ENCODE measurements at places on chromosomes 3 and 15. TPM values are rescaled to one million over a fixed set of nuclear protein-coding genes. Genes with fewer than 3 reads are reported as not detected.

Gene PRR20G
- not detected for total RNA-seq

Gene PCSK6
- 33.8 TPM for total RNA-seq

- DNase-seq, result no peak
Measured at GRCh38 chr3:59406943-59407342, 357.1 kb upstream of the CFAP20DC start.

DNA sequence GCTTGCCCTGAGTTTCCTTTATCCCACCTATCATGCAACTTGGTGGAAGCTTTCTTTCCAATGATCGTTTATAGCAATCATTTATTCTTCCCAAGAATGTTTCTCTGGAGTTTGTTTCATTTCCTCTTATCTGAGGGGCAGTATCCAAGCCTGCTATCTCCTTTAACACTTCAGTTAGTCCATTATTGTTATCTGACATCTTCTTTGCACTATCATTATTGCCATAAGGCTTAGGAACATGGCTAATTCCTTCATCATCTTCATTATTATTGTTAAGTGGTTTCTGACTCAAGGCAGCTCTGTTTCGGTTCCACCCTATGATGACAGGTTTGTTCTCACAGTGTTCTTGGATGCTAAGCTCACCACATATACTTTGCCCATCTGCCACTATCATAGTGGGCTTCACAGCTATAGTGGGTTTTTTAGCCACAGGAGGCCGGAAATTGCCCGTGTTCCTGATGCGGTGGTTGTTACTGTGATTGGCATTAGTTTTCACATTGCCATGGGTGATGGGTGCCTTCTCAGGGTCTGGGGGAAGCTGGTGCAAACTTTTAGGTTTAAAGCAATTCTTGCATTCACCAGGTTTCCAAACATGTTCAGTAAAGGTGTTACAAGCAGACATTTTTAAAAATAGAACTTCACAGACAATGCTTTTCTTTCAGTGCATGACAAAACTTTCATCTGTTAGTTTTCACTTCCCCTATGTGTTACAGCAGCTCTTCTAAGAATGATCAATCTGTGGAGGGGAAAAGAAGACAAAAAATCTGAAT lies 110.6 kb upstream of the TSPAN3 start:
- no peak for DNase-seq

Gene LRRC31
- total RNA-seq, result not detected

Gene XYLB
- total RNA-seq, result 0.57 TPM

DNA sequence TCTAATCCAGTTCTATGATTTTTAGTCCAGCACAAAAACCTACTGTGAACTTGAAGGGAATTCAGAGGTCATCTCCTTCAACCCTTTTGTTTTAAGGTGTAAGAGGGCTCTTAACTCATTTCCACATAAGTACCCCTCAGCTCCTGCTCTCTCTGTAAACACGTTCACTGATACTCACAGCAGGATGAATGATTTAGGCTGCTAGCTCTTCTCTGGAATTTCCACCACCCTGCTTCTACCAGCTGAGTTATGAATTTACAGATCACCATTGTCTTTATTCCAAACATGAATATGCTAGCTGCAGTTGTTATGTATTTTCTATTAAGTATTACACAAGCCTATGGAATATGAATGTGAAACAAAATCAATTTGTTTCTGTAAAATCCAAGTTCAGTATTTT lies 101.3 kb upstream of the NANOGP8 start:
- no peak for DNase-seq

GRCh38 chr3:187947927-187948682 lies 202.8 kb upstream of the BCL6 start:
- DNase-seq, result no peak

- no peak for DNase-seq
Measured at GRCh38 chr3:50573566-50574443, 4.5 kb downstream of the HEMK1 start.

DNA sequence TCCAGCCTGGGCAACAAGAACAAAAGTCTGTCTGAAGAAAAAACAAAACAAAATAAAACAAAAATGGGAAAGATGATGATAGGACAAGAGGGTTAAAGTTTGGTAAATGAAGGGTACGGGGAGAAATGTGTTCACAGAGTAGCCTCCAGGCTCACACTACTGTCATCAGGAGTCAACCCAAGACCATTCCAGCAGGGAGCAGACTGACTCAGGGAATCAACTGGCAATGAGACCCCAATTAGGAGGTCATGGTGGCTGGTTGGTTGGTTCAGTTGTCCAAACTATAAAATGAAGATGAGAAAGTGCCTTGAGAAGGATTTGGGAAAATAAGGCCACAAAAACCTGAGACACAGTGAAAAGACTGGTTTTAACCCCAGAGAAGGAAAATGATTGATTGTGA lies 51.8 kb downstream of the KLHL6 start:
- no peak for DNase-seq

GRCh38 chr15:64681424-64682024 lies 93.9 kb downstream of the RBPMS2 start:
- DNase-seq, result no peak

Gene ZNF80
- total RNA-seq, result not detected

DNA sequence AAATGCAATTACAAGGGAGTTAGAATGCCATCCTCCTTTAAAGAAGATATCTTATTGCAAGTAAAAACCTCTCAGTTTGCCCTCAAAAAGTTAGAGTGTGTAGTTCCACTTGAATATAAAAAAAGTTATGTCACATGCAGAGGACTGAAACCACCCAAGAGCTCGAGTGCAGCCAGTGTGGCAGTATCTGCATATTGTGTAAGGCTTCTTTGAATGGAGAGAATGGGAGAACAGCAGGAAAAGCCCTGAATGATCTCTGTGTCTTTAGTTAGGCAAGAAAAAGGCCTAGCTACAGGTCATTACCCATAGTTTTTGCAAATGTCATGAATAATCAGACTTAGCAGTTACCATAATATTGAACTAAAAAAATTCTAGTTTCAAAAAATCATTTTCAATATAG lies 13.9 kb upstream of the TEX9 start:
- no peak for DNase-seq

Gene PLA2G4E
- 0.05 TPM for total RNA-seq

Gene CCDC191
- total RNA-seq, result 0.78 TPM

DNA sequence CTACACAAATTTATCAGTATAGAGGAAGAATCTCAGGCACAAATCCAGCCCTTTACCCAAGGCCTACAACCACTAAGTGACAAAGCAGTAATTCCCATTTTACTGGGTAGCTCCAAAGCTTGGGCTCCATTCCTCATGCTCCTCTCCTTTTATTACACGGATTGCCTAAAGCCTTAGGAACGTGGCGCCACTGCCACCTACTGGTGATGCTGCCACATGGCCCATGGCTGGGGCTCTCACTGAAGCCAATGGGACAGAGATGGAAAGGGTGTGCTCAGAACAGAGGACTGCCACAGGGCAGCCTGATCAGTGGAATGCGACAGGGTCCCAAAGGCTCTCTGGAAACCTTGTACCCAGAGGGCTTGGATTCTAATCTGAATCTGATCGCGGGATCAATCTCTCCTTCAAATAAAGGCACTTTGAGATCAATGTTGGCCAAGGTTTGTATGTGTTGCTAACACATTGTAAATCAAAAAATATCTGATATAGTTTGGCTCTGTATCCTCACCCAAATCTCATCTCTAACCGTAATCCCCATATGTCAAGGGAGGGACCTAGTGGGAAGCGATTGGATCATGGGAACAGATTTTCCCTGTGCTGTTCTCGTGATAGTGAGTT lies 33.5 kb upstream of the LYZL4 start:
- peak; percentile 84 for DNase-seq

DNA sequence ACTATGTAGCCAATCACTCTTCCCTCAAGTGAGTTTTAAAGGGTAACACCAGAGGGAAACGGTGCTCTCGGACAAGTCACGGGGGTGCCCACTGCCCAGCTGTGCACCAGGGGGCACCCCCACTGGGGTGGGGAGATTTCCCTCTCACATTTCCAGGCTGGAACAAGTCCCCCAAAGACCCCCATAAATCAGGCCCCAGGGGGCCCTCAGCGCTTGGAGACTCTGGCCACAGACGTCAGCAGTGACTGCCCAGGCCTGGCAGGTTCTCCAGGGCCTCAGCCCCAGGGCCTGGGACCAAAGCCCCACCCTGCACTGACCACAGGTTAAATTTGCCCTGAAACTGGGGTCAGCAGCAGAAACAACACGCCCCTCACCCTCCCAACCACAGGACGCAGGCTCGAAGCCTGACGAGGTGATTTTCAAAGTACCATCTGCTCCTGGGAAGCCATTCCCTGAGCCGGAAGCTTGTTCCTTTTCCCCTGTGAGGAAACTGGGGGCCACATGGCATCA lies 17.0 kb downstream of the XXYLT1 start:
- no peak for DNase-seq

DNA sequence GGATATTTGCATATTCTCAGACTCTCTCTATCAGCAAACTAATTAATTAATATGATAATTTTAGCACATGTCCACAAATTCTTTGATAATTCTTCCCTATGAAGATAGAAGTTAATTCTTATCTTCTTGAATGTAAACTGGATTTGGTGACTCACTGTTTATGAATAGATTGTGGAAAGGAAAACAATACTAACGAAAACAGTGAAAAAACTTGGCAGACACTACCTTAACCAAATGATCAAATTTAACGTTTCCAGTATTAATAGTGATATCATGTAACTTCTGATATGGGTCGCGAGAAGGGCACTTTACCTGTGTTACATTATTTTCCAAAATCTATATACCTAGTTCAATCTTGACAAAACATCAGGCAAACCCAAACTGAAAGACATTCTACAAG lies 401.0 kb downstream of the SI start:
- DNase-seq, result no peak

Gene OXTR
- total RNA-seq, result 0.32 TPM

Gene SLC7A14
- total RNA-seq, result not detected

DNA sequence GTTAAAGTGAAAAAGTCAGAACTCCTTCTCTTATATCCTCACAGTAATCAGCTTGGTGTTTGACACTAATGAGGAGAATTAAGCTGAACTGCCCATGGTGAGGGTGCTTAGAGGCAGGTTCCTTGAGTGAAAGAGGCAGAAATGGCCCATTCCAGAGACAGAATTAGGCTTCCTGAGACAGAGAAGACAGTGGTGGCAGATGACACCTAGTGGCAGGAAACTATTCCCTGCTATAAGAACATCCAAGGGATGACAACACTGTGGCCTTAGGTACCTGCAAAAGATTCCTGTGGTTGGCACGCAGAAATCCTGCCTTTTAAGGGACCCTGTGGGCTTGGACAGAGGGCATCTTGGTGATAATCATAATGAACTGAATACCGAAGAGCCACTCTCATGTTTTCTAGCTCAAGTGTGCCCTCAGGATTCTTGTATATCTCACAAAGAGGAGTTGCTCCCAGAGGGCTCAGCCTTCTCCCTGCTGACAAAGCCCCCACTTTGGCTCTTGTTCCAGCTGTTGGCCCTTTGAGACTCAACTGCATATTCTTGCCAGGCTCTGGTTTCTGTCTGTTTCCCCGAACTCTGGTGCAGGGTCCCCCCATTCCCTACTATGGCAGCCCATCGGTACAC lies 56.0 kb downstream of the KBTBD12 start:
- no peak for DNase-seq

GRCh38 chr3:40494698-40495097 lies 11.1 kb upstream of the ZNF620 start:
- DNase-seq, result no peak

DNA sequence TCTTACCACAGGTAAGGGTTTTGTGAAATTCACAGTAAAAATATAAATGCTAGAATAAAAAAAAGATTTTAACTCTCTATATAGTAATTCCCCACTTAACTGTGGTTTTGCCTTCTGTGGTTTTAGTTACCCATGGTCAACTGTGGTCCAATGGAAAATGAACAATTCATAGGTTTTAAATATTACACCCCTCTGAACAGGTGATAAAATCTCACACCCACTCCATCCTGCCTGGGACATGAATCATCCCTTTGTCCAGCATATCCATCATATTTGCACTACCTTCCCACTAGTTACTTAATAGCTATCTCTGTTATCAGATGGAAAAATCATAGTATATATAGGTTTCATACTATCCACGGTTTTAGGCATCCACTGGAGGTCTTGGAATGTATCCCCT lies 49.2 kb downstream of the HDGFL3 start:
- no peak for DNase-seq

DNA sequence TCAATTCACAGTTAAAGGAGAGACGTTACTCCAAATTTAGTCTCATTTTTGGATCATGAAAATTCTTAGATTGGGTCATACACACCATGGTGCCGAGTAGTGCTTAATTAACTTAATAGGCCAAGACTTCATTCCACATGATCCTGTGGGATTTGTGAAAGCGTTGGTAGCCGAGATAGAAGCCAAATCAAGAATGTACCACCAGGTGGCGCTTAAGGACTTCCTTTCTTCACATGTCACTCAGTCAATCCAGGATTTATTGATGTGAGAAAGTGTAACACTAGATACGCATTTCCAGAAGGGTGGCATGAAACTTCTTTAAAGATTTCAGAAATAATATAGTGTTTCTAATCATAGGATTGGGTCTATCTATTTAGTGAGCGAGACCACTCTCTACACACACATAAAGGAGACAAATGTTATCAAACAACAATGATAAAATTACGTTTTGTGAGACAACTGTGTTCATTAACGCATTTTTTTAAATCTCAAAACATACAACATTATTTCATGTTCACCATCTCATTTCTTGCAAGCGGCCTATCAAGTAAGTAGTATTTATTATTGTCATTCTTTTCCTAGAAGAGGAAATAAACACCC lies 436.1 kb downstream of the CHL1 start:
- DNase-seq, result no peak

Gene CCR5
- total RNA-seq, result 0.49 TPM

Gene CHST2
- 1.9 TPM for total RNA-seq

Gene ZMYND10
- total RNA-seq, result not detected

DNA sequence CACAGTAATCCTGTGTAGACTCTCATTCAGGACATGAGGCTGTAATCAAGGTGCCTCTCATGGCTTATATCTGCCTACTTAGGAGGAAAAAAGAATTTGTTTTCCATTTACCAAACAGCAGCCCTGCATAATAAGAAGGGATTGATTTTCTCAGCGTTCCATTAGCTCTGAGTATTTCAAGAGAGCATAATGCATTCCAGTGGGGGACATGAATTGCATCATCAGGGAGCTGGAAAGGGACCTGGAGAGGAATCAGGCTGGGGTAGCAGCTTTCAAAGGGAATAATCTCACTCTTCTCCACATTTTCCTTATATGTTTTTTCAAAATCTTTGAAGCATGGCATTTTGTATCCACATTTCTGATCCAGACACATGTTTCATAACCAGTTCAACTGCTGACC lies 150.6 kb upstream of the ANKRD28 start:
- no peak for DNase-seq

Gene PLA2G4D
- total RNA-seq, result not detected

Gene FETUB
- not detected for total RNA-seq

GRCh38 chr3:161093895-161094294 lies 11.3 kb downstream of the B3GALNT1 start:
- DNase-seq, result no peak

DNA sequence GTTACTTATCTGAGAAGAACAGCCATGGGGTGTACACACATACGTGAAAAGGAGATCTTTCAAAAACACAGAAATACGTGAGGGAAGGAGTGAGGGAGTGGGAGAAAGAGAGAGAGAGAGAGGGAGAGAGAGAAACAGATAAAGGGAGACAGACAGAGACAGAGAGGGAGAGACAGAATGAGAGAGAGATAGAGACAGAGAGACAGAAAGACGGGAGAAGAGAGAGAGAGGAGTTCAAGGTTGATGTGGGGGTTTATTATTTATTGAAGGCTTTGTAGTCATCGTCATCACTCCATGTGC lies 64.0 kb downstream of the CHST2 start:
- DNase-seq, result no peak

GRCh38 chr3:195405651-195406050 lies 37.2 kb downstream of the ACAP2 start:
- no peak for DNase-seq
